GM04503 (cell line): ENCODE measurements at places on chromosomes 4 and X.
A peak's percentile ranks its signal among the peaks of the same experiment; 100 is the strongest.

DNA sequence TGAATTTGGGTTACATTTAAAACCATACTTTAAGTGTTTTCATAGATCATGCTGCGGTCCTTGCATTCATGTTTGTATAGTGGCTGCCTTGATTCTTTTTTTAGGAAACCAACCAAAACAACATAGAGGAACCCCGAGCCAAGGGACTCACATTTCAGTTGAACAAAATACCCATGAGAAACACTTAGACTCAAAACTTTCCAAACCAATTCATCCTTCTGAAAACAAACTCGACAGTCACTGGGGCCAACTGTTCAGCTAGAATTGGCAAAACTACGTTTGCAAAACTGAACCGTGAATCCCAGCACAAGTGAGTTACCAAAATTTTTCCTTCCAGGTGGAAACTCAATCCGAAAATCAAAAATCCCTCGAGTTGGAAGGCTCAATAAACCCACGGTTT lies 1.4 kb downstream of the ADGRA3 start:
- DNase-seq = no peak

- DNase-seq = no peak
Measured at GRCh38 chrX:154459832-154460231, 1.8 kb downstream of the PLXNA3 start.

DNA sequence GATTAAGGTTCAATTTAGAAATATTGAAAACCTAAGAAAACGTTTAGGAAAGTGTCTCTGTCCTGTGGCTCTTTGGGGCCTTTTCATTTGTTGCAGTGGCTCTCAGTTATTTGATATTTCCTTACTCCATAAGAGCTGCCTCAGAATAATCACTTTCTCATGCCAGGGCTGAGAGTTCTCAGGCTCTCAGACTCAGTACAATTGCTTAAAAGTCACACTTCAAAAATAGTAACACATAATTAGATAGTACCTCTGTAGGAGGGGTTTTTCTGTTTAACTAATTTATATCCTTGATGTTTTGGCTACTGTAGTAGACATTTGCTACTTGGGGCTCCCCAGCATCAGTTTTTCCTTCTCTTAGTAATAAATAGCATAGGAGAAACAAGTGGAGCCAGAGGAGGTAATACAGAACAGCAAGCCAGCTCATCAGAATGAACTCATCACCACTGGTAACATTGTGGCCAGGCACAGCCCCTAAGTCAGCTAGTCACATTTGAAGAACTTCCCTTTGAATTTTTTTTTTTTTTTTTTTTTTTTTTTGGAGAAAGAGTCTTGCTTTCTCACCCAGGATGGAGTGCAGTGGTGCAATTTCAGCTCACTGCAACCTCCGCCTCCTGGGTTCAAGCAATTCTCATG lies 8.0 kb upstream of the HNRNPD start:
- no peak for DNase-seq

DNA sequence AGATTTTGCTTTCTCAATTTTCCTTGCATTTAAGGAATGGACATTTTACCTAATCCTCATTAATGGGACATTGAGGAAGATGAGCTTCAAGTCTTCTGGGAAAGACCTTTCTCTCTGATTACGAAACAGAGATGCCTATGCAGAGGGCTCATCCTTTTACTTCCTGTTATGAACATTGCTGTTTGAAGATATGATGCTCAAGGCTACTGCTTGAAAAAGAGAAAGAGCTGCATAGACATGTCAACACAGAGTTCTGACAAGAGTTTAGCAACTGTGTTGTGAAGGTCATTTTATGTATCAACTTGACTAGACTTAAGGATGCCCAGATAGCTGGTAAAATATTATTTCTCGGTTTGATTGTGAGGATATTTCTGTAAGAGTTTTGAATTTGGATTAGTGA lies 13.8 kb upstream of the GNPDA2 start:
- no peak for DNase-seq

- DNase-seq = peak; percentile 71
Measured at GRCh38 chr4:187309456-187309855, 585.8 kb upstream of the FAT1 start.

GRCh38 chrX:117851025-117851424 lies 265.6 kb downstream of the KLHL13 start:
- no peak for DNase-seq
